ENCODE measurements at places on chromosomes 2 and 18.

DNA sequence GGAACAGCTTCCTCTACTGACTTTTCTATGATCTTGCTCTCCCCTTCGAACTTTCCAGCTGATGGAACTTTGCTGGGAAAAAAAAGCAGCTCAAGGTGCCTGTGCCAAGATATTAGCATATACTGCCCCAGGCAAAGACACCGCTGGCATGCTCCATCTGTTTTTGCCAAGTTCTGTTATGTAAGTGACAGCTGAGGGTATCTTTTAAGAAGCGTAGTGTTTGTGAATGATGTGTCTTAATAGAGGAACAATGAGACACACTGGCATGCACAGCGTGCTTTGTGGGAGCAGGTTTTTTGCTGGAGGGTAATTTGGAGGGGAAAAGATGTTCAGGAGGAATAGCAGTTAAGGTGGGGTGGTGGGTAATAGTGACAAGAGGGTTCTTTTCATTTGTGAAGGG is 47.8 kb downstream of the SLC4A3 start:
- DNase-seq: no peak

GRCh38 chr2:101881131-101881530 is 110.6 kb upstream of the IL1R2 start:
- no peak for DNase-seq

- no peak for DNase-seq
These were observed 3.7 kb upstream of the FEV start for GRCh38 chr2:218988650-218989049.

DNA sequence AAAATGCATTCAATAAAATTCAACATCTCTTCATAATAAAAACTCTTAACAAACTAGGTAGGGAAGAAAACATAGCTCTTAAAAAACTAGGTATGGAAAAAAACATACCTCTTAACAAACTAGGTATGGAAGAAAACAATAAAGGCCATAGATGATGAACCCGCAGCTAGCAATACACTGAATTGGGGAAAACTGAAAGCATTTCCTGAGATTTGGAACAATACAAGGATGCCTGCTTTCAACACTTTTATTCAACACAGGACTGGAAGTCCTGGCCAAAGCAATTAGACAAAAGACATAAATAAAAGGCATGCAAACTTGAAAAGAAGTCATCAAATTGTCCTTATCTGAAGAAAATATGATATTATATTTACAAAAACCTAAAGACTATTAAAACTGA is 67.8 kb downstream of the NCKAP1 start:
- no peak for DNase-seq

- no peak for DNase-seq
These were observed 48.9 kb downstream of the POLR1A start for GRCh38 chr2:86056590-86057331.

GRCh38 chr2:205758500-205758899 is 76.2 kb downstream of the NRP2 start:
- no peak for DNase-seq

DNA sequence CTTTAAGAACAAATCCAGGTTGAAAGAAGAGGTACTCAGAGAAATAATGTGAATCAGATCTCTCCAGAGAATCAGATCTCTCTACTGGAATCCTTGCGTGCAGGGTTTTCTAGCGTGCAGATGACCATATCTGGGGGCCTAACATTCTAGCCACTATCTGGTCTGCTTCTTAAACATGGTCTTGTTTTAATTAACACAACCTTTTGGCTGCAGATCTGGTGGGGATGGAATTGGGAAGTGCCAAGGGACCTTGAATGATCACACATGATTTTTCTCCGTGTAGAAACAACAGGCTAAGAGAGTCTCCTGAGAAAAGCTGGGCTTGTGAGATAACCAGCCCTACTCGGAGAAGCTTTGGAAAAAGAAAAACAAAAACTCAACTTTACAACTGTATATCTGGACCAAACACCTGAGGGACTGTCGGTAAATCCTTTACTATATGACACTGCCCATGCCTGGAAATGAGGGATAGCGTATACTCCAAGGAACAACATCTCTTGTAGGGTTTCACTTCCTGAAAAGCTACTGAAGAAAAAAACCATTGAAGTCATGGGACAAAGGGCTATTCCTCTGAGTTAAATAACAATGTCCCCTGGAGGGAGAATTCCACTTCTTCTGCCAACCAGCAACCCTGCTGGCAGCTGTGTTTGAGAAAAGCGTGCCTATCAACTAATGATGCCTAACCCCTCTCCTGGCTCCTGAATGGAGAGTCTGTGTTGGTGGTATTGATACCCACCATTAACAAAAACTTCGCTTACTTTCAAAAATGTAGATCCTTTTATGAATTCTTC is 171.0 kb upstream of the REV1 start:
- DNase-seq: no peak

DNA sequence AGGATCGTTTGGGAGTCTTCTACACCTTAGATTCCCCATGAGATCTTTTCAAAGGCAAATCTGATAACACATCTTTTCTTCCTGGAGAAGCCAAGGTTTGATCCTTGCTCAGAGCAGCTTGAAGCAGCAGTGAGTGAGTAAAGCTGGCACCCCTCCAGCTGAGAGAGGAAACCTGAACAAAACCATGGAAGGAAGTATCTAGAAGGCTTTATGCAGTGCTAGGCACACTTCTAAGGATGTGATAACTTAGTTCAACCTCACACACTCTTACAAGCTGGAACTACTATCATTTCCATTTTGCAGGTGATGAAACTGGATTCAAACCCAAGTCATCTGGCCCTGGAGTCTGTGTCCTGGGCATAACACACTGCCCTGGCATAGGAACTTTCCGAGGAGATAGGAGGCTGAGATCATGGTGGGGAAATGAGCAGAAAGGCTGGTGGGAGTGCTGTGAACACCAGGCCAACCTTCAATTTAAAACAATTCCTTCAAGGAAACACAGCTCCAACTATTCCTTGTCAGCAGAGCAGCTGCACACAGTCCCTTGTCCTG is 71.2 kb downstream of the CTAGE1 start:
- no peak for DNase-seq

DNA sequence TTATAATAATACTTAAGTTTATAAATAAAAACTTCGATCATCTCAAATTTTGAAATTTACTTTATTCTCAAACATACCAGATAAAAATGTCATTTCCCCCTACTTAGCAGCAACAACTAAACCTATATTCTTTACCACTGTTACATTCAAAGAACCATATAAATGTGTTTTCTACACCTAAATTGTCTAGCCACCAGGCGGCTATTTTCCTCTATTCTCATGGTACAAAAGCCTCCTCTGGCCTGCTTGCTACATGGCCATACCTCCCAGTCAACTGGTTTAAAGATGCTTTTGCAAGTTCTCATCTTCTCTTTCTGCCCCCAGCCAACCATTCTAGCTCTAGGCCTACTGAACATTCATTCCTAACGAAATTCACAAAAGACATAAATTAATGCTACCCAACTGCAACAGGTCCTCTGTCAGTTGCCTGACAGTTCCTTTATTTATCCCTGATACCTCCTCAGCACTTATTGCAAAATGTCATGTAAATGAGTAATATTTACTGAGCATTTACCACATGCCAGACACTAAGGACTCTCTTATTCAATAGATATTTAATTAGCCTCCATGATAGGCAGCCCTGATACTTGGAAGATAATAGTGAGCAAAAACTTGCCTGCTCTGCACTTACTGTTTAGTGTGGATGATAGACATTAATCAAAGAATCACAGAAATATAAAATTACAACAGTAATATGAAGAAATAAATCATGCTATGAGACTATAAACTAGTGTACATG is 5.0 kb downstream of the C1D start:
- no peak for DNase-seq

DNA sequence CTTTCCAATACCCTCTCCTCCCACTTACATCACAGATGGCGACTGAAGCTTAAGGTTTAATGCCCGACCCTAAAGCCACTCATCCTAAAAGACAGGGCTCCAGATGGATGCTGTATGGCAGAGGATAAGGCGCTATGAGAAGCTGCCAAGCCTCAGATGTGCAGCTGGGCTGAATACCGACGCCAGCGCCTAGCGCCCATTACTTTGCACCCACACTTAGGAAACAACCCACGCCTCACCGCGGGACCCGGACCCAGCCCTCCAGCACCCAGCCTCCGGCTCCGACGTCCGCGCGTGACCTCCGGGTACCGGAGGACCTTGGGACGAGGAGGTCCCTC is 335 bp downstream of the TRAK2 start:
- no peak for DNase-seq

GRCh38 chr18:22831441-22831904 is 101.7 kb upstream of the RBBP8 start:
- DNase-seq: no peak

DNA sequence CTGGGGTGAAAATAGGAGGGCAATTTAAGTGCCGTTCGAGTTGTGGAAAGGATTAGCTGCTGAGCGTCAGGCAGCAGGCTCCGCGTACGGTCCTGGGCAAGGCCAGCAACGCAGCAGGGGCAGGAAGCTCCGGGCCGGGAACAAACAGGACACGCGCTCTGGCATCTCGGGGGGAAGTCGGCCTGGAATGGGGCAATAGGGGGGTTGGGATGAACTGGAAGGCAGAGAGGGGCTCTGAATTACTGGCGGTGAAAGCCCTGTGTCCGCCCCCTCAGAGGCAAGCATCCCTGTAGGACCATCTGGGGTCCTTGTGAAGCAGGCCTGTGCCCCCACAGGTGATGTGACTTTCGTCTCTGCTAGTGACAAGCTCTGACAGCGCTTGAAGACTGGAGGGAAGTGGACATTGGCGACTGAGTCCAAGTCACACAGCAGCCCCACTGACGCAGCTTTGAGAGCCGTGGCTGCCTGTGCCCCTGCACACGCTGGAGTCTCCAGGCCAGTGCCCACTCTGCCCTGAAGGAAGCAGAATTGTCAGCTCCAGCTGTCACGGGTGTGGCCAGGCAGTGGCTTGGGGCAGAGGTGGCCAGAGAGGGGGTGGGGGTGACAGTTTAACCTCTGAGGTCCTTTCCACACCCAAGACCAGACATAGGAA is 22.3 kb downstream of the GPR35 start:
- DNase-seq: no peak

DNA sequence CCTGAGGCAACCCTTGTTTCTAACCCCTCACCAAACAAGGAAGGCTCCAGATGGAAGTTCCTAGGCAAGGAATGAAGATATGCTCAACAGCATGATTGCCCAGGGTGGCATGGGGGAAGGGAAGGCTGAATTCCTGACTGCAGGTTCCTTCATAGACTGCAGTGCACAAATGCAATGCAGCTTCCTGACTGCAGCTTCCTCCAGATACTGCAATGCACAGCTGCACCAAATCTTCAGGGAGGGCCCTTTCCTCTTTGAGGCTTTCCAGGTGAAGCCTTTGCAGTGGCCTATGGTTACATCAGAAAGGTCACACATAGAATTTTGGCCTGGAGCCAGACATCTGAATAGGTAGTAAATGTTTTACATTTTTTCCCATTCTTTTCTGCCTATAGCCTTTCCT is 58.8 kb upstream of the DYNAP start:
- DNase-seq: no peak
